ENCODE measurements at places on chromosomes 2 and 18. TPM values are rescaled to one million over a fixed set of nuclear protein-coding genes. Genes with fewer than 3 reads are reported as not detected.

TMEM37 gene
- total RNA-seq: 7.6 TPM

ORC4 gene
- 18.2 TPM for total RNA-seq

INHBB gene
- total RNA-seq: 1.6 TPM

ACTR3 gene
- 146 TPM for total RNA-seq

NXPH2 gene
- total RNA-seq: not detected

SLC9A2 gene
- total RNA-seq: not detected

TMEM247 gene
- total RNA-seq: not detected

CCDC85A gene
- 0.43 TPM for total RNA-seq

CYP27A1 gene
- 3.7 TPM for total RNA-seq

RAB27B gene
- total RNA-seq: 0.93 TPM

IL36B gene
- not detected for total RNA-seq

ADD2 gene
- total RNA-seq: 0.12 TPM

KLHL41 gene
- 0.12 TPM for total RNA-seq

CPS1 gene
- total RNA-seq: 12.9 TPM

Measured in pericardium fibroblast (primary cell).